ENCODE measurements at places on chromosomes 7 and 10.

DNA sequence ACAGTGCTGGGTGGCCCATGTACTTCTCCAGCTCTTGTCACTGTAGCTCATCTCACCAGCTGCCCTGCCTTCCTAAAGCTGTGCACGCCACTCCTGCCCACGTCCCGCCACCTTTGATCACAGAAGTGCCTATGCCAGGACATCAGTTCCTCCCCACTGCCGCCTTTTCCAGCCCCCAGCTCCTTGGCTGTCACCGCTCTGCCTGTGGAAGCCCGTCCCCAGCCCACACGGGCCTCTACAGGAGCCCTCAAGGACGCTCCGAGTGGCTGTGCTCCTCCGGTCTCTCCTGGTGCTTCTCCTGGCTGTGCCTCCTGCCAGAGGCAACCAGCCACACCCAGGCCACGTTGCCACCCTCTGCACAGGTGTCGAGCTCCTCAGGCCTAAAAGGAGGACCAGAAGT, 19.3 kb upstream of the INMT start:
- DNase-seq, result no peak

DNA sequence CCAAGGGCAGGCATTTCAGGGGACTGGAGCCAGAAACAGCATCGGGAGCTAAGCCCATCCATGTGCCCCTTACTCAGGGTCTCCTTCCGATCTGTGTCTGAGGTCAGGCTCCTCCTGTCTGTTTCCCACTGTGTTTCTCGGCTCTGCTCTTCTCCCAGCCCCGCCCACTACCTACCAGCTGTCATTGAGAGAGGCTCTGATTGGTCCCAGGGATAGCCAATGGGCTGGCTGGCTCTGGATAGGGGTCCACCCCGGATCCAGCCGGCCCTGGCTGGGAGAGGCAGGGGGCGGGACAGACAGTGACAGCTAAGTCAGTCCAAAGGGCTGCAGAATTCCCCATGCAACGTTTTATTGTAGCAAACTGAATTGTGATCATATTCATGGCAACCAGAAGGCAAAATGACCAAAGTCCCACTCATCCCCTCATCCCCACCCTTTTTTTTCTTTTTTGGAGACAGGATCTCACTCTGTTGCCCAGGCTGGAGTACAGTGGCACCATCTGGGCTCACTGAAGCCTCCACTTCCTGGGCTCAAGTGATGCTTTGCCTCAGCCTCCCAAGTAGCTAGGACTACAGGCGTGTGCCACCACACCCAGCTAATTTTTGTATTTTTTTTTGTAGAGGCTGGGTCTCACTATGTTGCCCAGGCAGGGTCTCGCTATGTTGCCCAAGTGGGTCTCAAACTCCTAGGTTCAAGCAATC, 76.3 kb downstream of the CLIP2 start:
- DNase-seq, result no peak

DNA sequence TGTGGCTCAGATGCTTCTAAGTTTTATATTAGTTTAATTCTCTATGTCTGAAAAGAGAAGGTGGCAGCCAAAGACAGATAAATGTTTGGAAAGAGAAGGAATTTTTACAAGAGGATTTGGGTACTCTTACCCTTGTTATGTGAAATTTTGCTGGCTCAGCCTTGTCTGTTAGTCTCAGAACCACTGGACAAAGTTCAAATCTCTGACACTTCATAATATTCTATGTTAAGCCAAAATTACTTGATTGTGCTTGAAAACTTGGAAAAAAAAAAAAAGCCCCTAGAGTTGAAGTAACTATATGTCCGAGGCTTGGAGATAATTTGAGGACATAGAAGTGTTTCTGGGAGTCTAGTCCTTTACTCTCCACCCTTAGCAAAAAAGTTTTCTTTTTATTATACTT, 1079.3 kb upstream of the LRRTM3 start:
- no peak for DNase-seq

DNA sequence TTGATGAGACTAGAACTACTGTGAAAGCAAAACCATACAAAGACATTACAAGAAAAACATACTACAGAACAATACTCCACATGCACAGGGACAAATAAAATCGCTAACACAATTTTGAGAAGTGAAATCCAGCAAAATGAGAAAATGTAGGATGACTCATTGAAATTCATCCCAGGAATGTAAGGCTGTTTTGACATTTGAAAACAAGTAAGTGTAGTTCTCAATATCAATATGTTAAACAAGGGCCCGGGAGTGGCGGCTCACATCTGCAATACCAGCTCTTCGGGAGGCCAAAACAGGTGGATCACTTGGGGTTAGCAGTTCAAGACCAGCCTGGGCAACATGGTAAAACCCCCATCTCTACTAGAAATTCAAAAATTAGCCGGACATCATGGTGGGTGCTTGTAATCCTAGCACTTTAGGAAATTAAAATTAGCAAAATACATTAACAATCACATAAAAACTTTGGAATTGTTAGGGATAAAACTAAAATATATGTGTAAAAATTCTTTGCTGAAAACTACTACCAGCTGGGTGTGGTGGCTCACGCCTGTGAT, 113.7 kb upstream of the ADARB2 start:
- DNase-seq, result no peak

GRCh38 chr7:118040562-118040961, 143.4 kb upstream of the LSM8 start:
- no peak for DNase-seq

GRCh38 chr10:77111611-77112550, 525.7 kb downstream of the KCNMA1 start:
- no peak for DNase-seq

DNA sequence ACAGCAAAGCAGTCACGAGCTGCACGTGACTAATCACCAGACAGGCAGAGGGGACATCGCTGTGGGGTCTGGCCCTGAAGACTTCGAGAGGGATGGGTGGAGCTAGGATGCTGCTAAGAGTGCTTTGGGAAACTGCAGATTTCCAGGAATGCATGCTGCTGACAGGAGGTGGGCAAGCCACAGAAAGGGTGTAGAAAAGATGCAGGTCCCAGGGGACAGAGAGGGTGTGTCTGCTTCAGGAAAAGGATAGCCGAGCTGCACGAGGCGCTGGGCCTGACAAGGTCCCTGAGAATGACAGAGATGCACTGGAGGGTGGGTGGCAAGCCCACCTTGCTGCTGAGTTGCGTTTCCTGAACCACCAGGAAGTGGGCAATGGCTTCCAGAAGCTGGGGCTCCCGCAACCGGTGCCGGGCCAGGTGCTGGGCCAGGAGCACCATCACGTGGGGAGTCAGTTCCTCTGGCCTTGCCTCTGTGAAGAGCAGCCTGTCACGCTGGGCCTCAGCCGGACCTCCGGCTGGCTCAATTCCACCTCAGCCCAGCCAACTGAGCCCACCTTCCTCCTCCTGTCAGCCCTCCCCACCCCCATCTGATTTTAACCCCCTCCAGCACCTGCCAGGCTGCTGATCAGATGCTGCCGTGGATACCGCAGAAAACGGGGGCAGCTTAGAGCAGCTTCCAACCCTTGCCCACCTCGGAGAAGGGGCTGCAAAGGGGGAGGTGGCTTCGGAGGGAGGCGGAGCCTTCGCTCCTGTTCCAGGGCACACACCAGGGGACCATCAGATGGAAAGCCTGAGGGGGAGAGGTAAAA, 2.2 kb downstream of the FASTK start:
- peak; percentile 61 for DNase-seq

DNA sequence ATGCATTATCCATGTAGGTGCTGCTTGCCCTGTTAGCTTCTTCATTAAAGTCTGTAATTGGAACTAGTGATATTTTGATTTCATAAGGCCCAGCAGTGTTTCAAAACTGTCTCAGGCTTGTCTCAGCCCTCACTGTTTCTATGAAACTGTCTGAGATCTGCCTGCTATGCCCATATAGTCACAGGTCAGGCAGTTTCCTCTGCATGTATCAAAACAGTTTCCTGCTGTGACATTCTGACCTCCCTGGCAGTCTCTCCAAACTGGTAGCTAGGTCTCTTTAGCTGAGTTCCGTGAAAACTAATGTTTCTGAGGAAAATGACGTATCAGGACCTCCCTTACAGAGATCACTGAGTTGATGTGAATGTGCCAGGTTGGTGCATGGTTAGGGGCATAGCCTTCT, 18.9 kb upstream of the SEMA3D start:
- no peak for DNase-seq

DNA sequence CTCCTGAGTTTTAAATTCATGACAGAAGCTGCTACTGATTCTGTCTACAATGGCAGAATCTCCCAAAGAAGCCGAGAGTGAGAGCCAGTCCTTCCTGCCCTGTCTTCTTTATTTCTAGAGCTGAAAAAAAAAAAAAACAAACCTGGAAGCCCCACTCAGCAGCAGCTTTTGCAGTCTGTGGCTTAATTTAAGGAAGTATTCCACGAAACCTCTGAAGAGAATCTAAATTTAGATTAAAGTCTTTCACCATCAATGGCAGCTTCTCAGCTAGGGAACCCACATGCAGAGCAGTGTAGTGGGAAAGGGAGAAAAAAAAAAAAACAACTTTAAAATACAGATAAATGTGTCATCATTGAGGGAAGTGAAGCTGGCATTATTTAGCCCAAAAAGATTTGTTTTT, 23.4 kb downstream of the SMURF1 start:
- DNase-seq, result no peak

All from activated CD8-positive, alpha-beta memory T cell treated with anti-CD3 and anti-CD28 coated beads for 24 hours (primary cell).